ENCODE measurements at places on chromosomes 16 and 17.

- H3K36me3 ChIP-seq = no peaks in the 10 kb centered on the region
- no peaks in the 10 kb centered on the region for H3K4me1 ChIP-seq
- no peak overlapping the region for H3K27ac ChIP-seq
- H3K4me3 ChIP-seq = no peak overlapping the region
- DNase-seq = no peak
These were observed 24.5 kb downstream of the PIK3R5 start for GRCh38 chr17:8940866-8941471.

- no peaks in the 10 kb centered on the region for H3K27me3 ChIP-seq
- no peak for DNase-seq
These were observed 46.4 kb upstream of the ZFHX3 start for GRCh38 chr16:73094371-73094770.

GRCh38 chr16:48596326-48596725 is 13.7 kb downstream of the N4BP1 start:
- H3K27ac ChIP-seq = no peak overlapping the region
- peaks cover 6% of the 10 kb centered on the region for H3K4me1 ChIP-seq
- H3K4me3 ChIP-seq = no peak overlapping the region
- H3K27me3 ChIP-seq = no peaks in the 10 kb centered on the region

GRCh38 chr17:28937044-28937729 is 14.1 kb downstream of the PHF12 start:
- no peak for DNase-seq
- peak overlapping the region; percentile 72 for H3K27ac ChIP-seq
- no peak overlapping the region for H3K4me3 ChIP-seq
- peaks cover 55% of the 10 kb centered on the region for H3K4me1 ChIP-seq
- H3K36me3 ChIP-seq = peaks cover 5% of the 10 kb centered on the region

- H3K4me3 ChIP-seq = no peak overlapping the region
- H3K27ac ChIP-seq = peak overlapping the region; percentile 82
- DNase-seq = no peak
- H3K4me1 ChIP-seq = peaks cover 11% of the 10 kb centered on the region
- H3K36me3 ChIP-seq = peaks cover 2% of the 10 kb centered on the region
These were observed 68.8 kb downstream of the CMIP start for GRCh38 chr16:81513204-81514040.

- no peaks in the 10 kb centered on the region for H3K27me3 ChIP-seq
- DNase-seq = no peak
- no peak overlapping the region for H3K4me3 ChIP-seq
- no peaks in the 10 kb centered on the region for H3K4me1 ChIP-seq
These were observed 95.9 kb downstream of the CCDC182 start for GRCh38 chr17:57649191-57649590.

- no peaks in the 10 kb centered on the region for H3K27me3 ChIP-seq
- H3K27ac ChIP-seq = peak within 1 kb of the TSS; percentile 96
- H3K4me1 ChIP-seq = no peaks in the 10 kb centered on the region
- peak; percentile 62 for DNase-seq
- no peaks in the 10 kb centered on the region for H3K36me3 ChIP-seq
- H3K4me3 ChIP-seq = peak within 1 kb of the TSS; percentile 57
These were observed at the start of gene TM4SF5 for GRCh38 chr17:4771519-4772234. Gene TM4SF5, plus strand, starts transcription at chr17:4771886. Its CDS starts 37 bp downstream, at chr17:4771923.

- DNase-seq = no peak
- peaks cover 6% of the 10 kb centered on the region for H3K4me1 ChIP-seq
- no peak overlapping the region for H3K27ac ChIP-seq
- no peaks in the 10 kb centered on the region for H3K27me3 ChIP-seq
These were observed 6.6 kb downstream of the CCL23 start for GRCh38 chr17:36011201-36011600.

DNA sequence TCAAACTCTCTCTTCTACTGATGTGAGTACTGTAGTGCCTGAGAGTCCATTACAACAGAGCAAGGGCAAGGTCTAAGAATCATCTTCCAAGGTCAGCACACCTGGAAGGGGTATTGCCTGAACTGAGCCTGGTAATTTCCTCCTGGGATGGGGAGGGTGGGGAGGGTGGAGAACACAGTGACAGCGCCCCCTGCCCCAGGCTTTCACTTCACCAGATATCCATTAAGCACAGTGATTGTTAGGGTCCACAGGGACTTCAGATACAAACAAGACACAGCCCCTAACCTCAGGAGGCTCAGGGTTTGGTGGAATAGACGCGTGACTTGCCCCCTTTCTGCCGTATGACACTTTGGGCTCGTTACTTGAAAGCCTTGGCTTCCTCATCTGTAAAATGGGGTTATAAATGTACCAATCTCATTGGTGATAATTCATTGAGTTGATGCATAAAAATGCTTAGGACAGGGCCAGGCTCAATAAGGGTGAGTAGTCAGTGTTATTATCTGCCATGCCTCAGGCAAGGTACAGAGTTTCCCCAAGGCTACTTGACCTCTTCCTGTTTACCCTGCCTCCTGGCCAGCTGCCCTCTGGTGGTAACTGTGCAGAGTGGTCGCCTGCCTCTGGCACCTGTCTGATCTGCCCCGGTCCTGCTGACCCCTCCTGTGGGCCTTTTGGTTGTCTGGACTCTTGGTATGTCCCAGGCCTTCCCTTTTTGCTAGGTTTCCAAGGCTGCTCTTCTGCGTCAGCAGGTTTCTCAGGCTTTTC is 13.1 kb upstream of the BRD7 start:
- no peak for DNase-seq
- no peak overlapping the region for H3K27ac ChIP-seq
- H3K4me3 ChIP-seq = no peak overlapping the region
- H3K36me3 ChIP-seq = no peaks in the 10 kb centered on the region
- H3K27me3 ChIP-seq = no peaks in the 10 kb centered on the region
- H3K4me1 ChIP-seq = peaks cover 2% of the 10 kb centered on the region

DNA sequence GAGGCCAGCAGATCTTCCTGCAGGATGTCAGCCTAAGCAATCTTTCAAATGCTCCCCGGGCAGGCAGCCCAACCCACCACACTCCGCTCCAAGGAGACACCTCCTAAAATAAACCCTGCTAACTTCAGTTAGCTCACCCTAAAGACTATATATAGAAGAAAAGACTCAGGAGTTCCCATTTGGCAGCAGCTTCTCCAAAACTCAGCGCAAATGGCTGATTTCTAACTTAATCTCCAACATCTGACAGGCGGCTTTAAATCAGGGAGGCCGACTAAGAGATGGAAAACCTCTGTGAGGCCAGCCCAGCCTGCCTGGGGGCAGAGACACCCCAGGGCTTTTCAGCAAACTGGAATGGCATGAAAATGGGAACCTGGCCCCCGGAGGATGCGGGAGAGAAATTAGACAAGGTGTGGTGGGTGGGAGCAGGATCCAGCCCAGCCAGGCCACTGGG is 91.6 kb downstream of the XYLT1 start:
- no peak overlapping the region for H3K4me3 ChIP-seq
- H3K27ac ChIP-seq = peak overlapping the region; percentile 28
- H3K4me1 ChIP-seq = no peaks in the 10 kb centered on the region
- DNase-seq = no peak
- no peaks in the 10 kb centered on the region for H3K27me3 ChIP-seq

- H3K4me3 ChIP-seq = no peak overlapping the region
- H3K4me1 ChIP-seq = no peaks in the 10 kb centered on the region
- no peak overlapping the region for H3K27ac ChIP-seq
- peaks cover 5% of the 10 kb centered on the region for H3K36me3 ChIP-seq
- DNase-seq = no peak
- H3K27me3 ChIP-seq = no peaks in the 10 kb centered on the region
These were observed 46.7 kb downstream of the USP32 start for GRCh38 chr17:60345233-60345632.

GRCh38 chr16:20318006-20318405 is 9.3 kb downstream of the GP2 start:
- H3K27me3 ChIP-seq = no peaks in the 10 kb centered on the region
- no peaks in the 10 kb centered on the region for H3K4me1 ChIP-seq
- H3K4me3 ChIP-seq = no peak overlapping the region
- H3K27ac ChIP-seq = no peak overlapping the region
- no peak for DNase-seq

DNA sequence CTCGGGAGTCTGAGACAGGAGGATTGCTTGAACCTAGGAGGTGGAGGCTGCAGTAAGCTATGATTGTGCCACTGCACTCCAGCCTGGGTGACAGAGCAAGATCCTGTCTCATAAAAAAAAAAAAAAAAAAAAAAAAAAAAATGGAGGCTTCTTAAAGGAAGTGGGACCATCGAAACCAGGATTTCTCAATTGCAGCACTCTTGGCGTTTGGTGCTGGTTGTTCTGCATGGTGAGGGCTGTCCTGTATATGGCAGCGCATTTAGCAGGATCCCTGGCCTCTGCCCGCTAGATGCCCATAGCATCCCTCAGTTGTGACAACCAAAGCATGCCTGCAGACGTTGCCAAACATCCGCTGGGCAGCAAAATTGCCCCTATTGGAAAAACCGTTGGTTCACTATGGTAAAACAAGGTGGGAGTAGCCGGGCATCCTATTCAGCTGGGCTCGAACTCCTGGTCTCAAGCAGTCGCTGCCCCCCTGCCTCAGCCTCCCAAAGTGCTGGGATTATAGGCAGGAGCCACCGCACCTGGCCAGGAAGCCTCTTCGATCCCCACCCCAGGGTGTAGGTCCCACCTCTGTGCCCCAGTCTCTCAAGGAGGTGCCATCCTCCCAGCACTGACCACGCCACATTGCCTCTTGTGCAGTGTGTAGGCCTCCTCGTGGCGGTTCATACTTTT is 6.5 kb upstream of the NPIPB7 start:
- H3K4me1 ChIP-seq = no peaks in the 10 kb centered on the region
- no peaks in the 10 kb centered on the region for H3K27me3 ChIP-seq
- H3K27ac ChIP-seq = no peak overlapping the region
- DNase-seq = no peak
